IMR-90 (cell line): ENCODE measurements at places on chromosomes 12 and 14. TPM values are rescaled to one million over a fixed set of nuclear protein-coding genes. Genes with fewer than 3 reads are reported as not detected.

- no peak overlapping the region for H3K4me3 ChIP-seq
- no peaks in the 10 kb centered on the region for H3K4me1 ChIP-seq
- no peaks in the 10 kb centered on the region for H3K27me3 ChIP-seq
- no peak overlapping the region for H3K27ac ChIP-seq
- DNase-seq: no peak
- no peaks in the 10 kb centered on the region for H3K36me3 ChIP-seq
Measured at GRCh38 chr14:94844593-94845152, 74.8 kb upstream of the GSC start.

GRCh38 chr12:85575120-85576096 is 260.8 kb downstream of the RASSF9 start:
- no peak overlapping the region for H3K27ac ChIP-seq
- H3K4me3 ChIP-seq: no peak overlapping the region
- H3K4me1 ChIP-seq: no peaks in the 10 kb centered on the region
- DNase-seq: peak; percentile 64

Gene LMNTD1
- 4.3 and 4.7 TPM in 2 replicates for total RNA-seq

Gene MYO1H
- not detected in 2 replicates for total RNA-seq

Gene CACNA1C
- total RNA-seq: 1.6 and 1.9 TPM in 2 replicates

DNA sequence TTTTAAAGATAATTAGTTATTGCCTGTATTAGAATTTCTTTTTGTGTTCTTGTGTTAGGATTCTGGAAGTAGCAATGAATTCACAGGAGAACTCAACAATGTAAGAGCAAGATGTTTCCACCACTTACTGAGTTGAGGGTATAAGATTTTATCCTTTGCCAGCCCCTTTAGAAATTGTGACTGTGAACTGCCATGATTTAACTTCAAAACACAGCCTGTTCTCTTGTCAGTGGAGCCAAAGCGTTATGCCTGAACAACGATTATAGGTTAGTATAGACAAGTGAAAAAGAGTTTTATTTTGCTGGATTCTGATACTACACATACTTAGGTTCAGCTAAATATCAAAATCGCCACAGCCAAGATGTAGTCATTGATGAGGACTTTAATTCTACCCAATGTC is 101.6 kb downstream of the CRADD start:
- H3K27me3 ChIP-seq: no peaks in the 10 kb centered on the region
- H3K4me3 ChIP-seq: no peak overlapping the region
- no peak for DNase-seq

GRCh38 chr12:130825771-130826150 is 13.3 kb downstream of the STX2 start:
- H3K4me1 ChIP-seq: peaks cover 16% of the 10 kb centered on the region
- H3K27ac ChIP-seq: peak overlapping the region; percentile 70
- DNase-seq: no peak
- peaks cover 14% of the 10 kb centered on the region for H3K36me3 ChIP-seq
- H3K4me3 ChIP-seq: no peak overlapping the region

Gene LMO3
- 0.54 and 1.7 TPM in 2 replicates for total RNA-seq

GRCh38 chr12:14678547-14679150 is 17.8 kb downstream of the GUCY2C start:
- no peak overlapping the region for H3K27ac ChIP-seq
- DNase-seq: no peak
- H3K4me1 ChIP-seq: no peaks in the 10 kb centered on the region
- H3K36me3 ChIP-seq: no peaks in the 10 kb centered on the region

Gene ERP27
- not detected in 2 replicates for total RNA-seq

- peaks cover 4% of the 10 kb centered on the region for H3K27me3 ChIP-seq
- H3K36me3 ChIP-seq: no peaks in the 10 kb centered on the region
- no peak overlapping the region for H3K4me3 ChIP-seq
- H3K27ac ChIP-seq: peak overlapping the region; percentile 53; the same call in 1 of the 2 replicates
Measured at GRCh38 chr12:22228022-22228875, 106.3 kb downstream of the ST8SIA1 start.

GRCh38 chr12:10563966-10564365 is 49.4 kb downstream of the MAGOHB start:
- H3K4me1 ChIP-seq: no peaks in the 10 kb centered on the region
- no peak overlapping the region for H3K4me3 ChIP-seq
- no peak overlapping the region for H3K27ac ChIP-seq
- no peaks in the 10 kb centered on the region for H3K36me3 ChIP-seq

DNA sequence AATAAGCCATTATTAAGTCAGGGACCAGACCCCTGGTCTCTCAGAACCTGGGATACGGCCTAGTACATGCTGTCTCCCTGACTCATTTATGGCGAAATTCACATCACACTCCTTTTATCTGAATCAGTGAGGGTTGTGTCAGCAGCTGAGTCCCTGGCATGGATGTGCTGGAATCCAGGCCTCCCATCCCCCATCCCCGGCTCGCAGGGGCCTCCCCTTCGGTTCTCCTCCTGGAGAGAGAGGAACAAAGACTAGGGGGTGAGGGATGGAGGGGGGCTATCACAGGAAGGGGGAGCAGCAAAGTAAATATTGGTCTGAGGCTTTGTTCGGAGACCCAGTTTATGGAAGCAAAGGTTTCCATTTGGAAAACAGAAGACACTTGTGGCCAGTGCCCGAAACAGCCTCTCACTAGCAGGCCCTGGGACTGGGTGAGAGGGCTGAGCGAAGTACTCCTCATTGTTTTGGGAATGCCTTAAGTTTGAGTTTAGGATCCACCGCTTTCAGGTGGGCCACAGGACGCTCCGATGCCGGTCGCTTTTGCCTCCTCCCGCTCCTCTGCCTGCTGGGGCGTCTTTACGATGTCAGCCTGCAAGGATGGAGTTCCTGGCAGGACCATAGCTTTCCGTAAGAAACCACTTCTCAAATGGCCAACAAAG is 145.0 kb downstream of the PRKCH start:
- peaks cover 37% of the 10 kb centered on the region for H3K4me1 ChIP-seq
- peak overlapping the region; percentile 82 for H3K27ac ChIP-seq
- no peaks in the 10 kb centered on the region for H3K36me3 ChIP-seq
- H3K27me3 ChIP-seq: no peaks in the 10 kb centered on the region

Gene OR4N2
- not detected in 2 replicates for total RNA-seq

DNA sequence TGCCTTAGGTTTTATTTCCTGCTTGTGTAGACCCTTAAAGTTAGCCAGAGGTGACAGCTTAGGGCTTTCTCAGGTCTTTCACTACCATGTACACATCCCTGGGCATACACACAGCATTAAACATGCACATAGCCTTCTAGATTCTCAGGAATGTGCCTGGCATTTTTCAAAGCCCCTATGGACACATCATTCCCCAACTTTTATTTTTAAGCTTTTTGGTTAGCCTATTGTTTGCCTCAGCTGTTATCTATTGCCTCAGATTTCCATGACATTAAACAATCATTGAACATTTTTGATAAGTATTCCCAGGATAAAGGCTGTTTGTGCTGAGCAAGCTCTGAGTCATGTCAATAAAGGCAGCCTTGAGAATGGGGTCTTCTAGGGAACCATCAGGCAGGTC is 15.1 kb upstream of the PPM1A start:
- no peak overlapping the region for H3K4me3 ChIP-seq
- H3K27ac ChIP-seq: no peak overlapping the region
- H3K36me3 ChIP-seq: no peaks in the 10 kb centered on the region

DNA sequence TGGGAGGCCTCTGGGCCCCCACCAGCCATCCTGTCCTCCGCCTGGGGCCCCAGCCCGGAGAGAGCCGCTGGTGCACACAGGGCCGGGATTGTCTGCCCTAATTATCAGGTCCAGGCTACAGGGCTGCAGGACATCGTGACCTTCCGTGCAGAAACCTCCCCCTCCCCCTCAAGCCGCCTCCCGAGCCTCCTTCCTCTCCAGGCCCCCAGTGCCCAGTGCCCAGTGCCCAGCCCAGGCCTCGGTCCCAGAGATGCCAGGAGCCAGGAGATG is 729 bp upstream of the GAPDH start:
- H3K4me1 ChIP-seq: peaks cover 12% of the 10 kb centered on the region
- DNase-seq: no peak

Gene SRRM4
- total RNA-seq: not detected in 2 replicates

GRCh38 chr12:10140001-10140400 is 10.0 kb upstream of the CLEC7A start:
- no peaks in the 10 kb centered on the region for H3K27me3 ChIP-seq
- no peak overlapping the region for H3K4me3 ChIP-seq
- H3K27ac ChIP-seq: no peak overlapping the region

Gene TCL1A
- total RNA-seq: not detected in 2 replicates

DNA sequence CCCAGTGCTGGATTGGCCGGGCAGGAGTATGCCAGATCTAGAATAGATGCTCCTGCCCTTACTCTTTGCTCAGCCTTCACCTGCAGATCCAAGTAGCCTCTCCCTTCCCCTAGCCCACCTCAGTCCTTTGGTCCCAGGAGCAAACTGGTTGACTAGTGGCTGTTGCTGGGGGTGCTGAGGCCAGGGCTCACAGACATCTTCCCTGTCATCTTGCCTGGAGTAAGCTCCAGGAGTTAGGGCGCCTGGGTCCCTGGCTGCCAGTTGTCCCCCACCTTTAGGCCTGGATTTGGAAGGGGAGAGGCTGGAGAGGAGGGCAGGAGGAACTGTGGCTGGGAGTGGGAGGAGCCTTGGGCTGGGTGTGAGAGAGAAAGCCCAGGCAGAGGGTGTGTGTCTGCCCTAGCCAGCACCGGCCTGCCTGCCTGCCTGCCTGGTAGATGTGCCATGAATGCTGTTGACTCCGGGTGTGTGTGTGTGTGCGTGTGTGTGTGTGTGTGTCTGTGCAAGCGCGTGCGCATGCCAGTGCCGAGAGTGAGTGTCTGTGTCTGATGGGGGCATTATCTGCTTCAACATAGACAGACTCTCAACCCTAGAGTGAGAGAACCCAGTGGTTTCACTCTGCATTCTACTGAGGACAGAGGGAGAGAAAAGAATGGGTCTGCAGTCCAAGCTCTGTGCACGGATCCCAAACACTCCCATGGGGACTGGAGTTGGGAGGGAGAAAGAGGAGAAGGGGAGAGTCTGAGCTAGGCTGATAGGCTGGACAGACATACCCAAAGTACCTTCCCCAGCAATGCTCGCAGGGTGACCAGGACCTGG is 845 bp upstream of the RARG start:
- H3K4me1 ChIP-seq: peaks cover 24% of the 10 kb centered on the region
- peaks cover 21% of the 10 kb centered on the region for H3K27me3 ChIP-seq
- DNase-seq: no peak
- H3K36me3 ChIP-seq: no peaks in the 10 kb centered on the region; the same call in 1 of the 2 replicates
- H3K4me3 ChIP-seq: peak overlapping the region; percentile 44

Gene LTB4R
- total RNA-seq: 0.18 and 0.28 TPM in 2 replicates

DNA sequence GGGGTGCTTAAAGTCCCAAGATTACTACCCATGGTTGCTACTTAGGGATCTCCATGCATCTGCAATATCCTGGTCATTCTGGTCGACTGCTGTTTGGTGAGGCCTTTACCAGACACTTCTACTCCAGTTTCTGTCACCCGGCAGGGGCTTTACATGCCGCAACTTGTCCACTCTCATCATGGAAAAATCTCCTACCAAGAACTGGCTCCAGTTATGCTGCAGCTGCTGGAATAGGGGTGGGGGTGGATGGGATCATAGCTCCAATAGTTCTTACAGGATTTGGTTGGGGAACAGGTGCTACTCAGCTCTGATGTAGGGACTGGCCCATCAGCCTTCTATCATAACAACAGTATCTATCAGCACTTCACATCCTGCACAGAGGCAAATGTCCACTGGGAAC is 51.6 kb downstream of the SPTB start:
- H3K27me3 ChIP-seq: peaks cover 53% of the 10 kb centered on the region
- no peak for DNase-seq
- no peaks in the 10 kb centered on the region; the same call in 1 of the 2 replicates for H3K4me1 ChIP-seq
- H3K27ac ChIP-seq: no peak overlapping the region

GRCh38 chr12:109448272-109448671 is 28.8 kb downstream of the KCTD10 start:
- H3K4me1 ChIP-seq: peaks cover 15% of the 10 kb centered on the region
- peak overlapping the region; percentile 41; the same call in 1 of the 2 replicates for H3K27ac ChIP-seq
- peak; percentile 37 for DNase-seq
- H3K27me3 ChIP-seq: no peaks in the 10 kb centered on the region
- H3K36me3 ChIP-seq: peaks cover 62% of the 10 kb centered on the region
- no peak overlapping the region for H3K4me3 ChIP-seq

Gene CLEC4C
- not detected in 2 replicates for total RNA-seq
